ENCODE measurements at places on chromosomes 6 and 20.

- DNase-seq: no peak
Measured at GRCh38 chr20:46717818-46718541, 8.5 kb downstream of the SLC2A10 start.

DNA sequence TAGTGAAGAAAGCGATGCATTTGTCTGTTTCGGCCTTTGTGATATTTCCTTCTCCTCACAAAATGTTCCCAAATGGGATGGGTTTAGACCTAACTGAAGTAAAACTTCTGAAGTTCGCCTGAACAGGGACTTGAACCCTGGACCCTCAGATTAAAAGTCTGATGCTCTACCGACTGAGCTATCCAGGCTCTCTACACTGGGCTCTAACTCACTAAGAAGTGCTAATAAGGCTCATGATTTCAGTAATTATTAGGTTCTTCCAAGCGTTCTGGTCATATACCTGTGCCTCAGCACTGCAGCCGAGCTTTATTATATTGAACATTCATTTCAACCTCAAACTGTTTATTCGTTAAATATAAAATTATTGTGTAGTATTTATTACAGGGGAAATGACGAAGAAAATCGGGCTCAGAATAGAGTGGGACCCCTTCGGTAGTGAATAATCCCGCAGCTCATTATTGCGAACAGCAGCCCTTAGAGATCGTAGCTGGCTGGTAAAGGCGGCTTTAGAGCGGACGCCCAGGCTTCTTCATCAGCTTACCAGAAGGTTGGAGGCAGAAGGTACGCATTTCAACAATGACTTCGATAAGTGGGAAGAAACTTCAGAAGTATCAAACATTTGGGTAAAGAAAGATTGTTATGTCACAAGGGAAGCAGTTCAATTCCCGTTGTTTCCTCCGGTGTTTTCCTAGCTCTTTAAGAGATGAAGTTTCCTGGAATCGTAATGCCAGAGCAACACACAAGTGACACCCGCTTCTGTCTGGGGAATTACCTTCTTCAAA is 119.0 kb upstream of the ZNF184 start:
- peak; percentile 79 for DNase-seq

GRCh38 chr6:54419885-54420284 is 111.6 kb downstream of the TINAG start:
- no peak for DNase-seq

GRCh38 chr6:49847673-49848072 is 18.7 kb downstream of the CRISP1 start:
- no peak for DNase-seq

DNA sequence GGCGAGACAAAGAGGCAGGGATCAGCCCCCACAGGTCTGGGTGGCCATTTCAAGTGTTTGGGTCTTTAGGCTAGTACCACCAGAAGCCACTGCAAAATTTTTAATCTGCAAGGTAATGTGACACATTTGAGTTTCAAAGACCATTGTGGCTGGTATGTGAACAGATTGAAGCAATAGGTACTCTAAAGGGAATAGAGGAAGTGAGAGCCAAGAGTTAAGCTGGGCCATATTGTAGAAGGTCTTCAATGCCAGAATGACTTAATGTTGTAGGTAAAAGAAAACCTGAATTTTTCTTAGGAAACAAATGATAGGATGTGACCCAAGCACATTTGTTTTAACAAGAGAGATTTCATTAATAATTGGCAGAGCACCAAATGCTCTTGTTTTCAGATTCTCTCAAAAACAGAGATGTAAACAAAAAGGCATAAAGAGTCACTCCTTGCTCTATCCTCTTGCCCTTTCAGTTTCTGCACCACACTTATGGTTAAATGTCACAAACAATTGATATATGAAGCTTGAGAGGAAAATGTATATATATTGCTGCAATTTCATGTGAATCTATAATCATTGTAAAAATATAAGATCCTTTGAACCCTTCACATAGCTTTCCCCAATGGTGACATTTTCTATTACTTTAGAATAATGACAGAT is 307.1 kb upstream of the PLN start:
- DNase-seq: no peak

DNA sequence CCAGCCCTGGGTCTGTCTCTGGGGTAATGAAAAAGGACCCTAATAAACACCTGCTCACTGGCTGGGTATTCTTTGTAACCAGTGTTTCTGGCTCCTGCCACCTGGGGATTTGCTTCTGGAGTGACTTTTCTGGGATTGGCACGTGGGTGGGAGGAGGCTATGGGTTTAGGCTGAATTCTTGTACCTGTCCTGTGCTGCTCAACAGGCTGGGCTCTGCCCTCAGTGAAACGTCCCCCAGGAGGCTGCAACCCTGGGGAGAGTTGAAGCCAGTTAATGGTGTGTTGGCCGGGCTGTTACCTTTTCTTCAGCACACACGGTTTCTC is 6.8 kb downstream of the NPBWR2 start:
- no peak for DNase-seq

- DNase-seq: no peak
Measured at GRCh38 chr6:37283268-37283667, 25.3 kb upstream of the TMEM217 start.

DNA sequence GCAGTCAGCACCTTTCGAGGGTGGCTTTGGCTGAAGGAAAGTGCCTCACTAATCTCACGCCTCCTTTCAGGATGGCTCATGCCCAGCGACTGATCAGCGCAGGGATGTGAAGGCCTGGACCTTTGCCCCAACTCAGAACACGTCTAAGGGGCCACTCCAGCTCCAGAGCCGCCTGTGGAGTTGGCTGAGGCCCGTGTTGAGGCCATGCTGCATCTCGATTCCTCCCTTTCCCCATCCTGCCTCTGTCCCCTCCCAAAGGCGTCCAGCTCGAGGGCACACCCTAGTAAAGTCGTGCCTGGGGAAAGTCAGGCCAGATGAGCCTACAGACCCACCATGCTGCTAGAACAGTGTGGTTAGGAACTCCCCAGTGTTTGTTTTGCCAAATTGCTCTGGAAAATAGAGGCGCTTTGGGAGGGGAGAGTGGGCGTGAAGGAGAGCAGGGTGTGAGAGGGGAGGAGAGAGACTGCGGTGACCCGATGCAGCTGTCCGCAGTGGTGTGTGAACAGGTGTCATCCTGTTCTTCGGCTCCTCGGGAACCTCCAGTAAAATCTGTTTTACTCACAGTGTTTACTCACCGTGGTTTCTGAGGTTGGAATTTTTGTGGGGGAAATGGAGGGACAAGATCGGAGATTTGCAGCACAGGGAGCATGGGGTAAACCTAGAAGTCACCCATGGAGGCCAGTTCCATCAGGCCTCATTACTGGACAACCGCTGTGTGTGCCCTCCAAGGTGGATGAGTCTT is 85.0 kb upstream of the PMEPA1 start:
- no peak for DNase-seq

- no peak for DNase-seq
Measured at GRCh38 chr6:111530667-111531066, 47.6 kb upstream of the REV3L start.

- peak; percentile 32 for DNase-seq
Measured at GRCh38 chr6:136969930-136970329, 47.8 kb downstream of the SLC35D3 start.
